Breast epithelium (tissue), 4 donors: ENCODE measurements at places on chromosomes 11 and 22. TPM values are rescaled to one million over a fixed set of nuclear protein-coding genes. Genes with fewer than 3 reads are reported as not detected.

DNA sequence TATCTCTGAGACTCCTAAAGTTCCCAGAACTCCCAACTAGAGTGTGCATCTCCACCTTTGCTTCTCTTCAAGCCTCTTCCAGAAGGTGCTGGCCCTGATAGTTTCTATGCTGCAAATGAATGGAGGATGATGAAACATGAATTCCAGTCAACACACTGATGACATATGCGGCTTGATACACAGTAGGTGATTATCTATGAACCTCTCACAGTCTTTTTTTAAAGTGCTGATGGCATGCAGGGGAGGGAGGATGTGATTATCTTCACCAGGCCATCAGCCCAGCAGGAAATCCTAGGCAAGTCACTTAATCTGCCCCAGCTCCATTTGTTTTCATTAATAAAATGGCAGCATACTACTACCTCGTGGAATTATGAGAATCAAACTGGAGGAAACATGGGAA, 548.5 kb downstream of the SOX6 start:
- H3K4me3 ChIP-seq = no peak overlapping the region
- no peaks in the 10 kb centered on the region for H3K36me3 ChIP-seq
- no peaks in the 10 kb centered on the region for H3K27me3 ChIP-seq
- no peak for DNase-seq
- no peaks in the 10 kb centered on the region for H3K4me1 ChIP-seq

INS gene
- not detected for total RNA-seq

NXPE1 gene
- total RNA-seq = not detected

- H3K4me3 ChIP-seq = no peak overlapping the region
- no peaks in the 10 kb centered on the region for H3K4me1 ChIP-seq
- H3K36me3 ChIP-seq = no peaks in the 10 kb centered on the region
- no peak overlapping the region for H3K27ac ChIP-seq
- DNase-seq = no peak
Observed at GRCh38 chr11:131980199-131980598, 609.8 kb downstream of the NTM start.

DNA sequence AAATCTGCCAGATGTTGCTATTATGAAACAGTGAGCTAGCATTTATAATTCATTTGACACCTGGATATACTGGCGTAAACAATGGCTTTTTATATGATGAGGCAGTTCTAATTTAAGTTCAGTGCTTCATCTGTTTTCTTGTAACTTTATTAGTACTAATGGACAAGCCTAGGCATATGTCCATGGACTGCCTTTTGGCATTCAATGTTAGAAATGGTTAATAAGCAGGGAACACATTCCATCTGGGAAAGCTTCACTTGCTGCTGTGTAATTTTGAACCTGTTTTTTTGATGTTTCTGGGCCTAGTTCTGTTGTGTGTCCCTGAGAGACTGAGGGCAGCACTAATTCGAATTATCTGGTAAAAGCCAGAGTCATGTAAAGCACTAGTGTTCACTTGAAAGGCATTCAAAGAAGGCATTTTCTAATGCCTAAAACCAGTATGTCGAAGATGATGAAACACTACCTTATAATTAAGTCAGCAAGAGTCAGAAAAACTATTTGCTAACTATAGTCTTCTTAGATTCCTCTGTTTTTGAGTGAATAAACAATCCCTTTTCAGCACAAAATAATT, 138.5 kb downstream of the SWAP70 start:
- H3K36me3 ChIP-seq = no peaks in the 10 kb centered on the region
- H3K4me3 ChIP-seq = no peak overlapping the region
- H3K4me1 ChIP-seq = no peaks in the 10 kb centered on the region
- H3K27ac ChIP-seq = peak overlapping the region; percentile 75
- H3K27me3 ChIP-seq = no peaks in the 10 kb centered on the region

DNA sequence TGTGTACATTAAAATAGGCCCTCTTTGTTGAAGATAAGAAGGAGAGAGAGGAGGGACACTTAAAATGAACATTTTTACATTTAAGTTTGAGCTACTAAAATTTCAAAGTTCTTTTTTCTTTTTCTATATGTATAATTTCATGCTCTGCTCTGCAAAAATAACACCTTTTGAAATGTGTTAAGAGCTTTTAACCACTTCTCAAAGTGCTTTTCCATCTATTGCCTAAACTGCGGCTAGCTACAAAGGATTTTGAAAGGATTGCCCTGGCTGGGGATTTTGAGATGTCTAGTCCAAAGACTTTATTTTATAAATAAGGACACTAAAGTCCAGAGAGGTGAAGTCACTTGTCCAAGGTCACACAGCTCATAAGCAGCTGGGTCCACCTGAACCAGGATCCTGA, 138.5 kb downstream of the CCDC81 start:
- no peaks in the 10 kb centered on the region for H3K36me3 ChIP-seq
- H3K27me3 ChIP-seq = no peaks in the 10 kb centered on the region
- no peak overlapping the region for H3K4me3 ChIP-seq
- H3K27ac ChIP-seq = no peak overlapping the region

TMEM25 gene
- 53.6 TPM for total RNA-seq

C1QTNF5 gene
- total RNA-seq = 55.0 TPM
